GM13976 (cell line): ENCODE measurements at places on chromosomes 5 and 9.

GRCh38 chr5:172052450-172053236 is 46.2 kb upstream of the FBXW11 start:
- no peak for DNase-seq

GRCh38 chr9:83582029-83582428 is 40.9 kb upstream of the IDNK start:
- no peak for DNase-seq

GRCh38 chr5:2139478-2139877 is 256.8 kb upstream of the IRX4 start:
- DNase-seq, result no peak

- no peak for DNase-seq
Measured at GRCh38 chr9:130937146-130938076, 1.6 kb downstream of the FIBCD1 start.

- no peak for DNase-seq
Measured at GRCh38 chr5:110803467-110804326, 64.9 kb downstream of the SLC25A46 start.

DNA sequence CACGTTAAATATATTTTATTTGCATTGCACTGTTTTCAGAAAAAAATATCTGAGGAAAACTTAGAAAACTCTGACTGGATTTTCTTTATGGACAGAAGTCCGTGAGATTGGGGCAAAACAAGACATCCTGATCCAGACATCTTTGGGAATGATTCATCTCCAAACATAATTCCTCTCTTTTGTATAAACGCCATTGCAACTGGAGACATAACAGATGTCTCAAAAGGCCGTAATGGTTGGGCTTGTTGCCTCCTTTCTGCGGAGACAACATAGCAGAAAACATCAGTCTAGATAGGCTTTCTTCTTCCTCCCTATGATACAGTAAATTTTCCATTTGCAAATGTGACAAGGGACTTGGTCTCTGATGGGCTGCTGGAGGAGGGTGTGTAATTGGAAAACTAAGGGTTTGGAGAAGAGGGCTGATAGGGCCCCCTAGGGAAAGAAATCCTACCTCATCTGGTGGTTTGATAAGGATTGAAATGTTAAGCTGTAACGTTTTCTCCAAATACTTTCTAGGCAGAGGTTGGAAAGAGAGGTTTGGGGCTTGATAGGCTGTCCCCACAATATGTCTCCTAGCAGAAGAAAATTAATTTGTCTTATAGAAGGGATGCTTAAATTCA is 631.5 kb upstream of the ST8SIA4 start:
- no peak for DNase-seq

GRCh38 chr5:38403406-38403805 is 145.0 kb downstream of the EGFLAM start:
- no peak for DNase-seq

- DNase-seq, result peak; percentile 82
Measured at GRCh38 chr9:124011460-124012301, at the start of gene LHX2. TSS of gene LHX2 (plus strand) at chr9:124011768. CDS start at chr9:124012349, 581 bp downstream.

GRCh38 chr5:156783092-156783491 is 67.0 kb upstream of the PPP1R2B start:
- DNase-seq, result no peak

DNA sequence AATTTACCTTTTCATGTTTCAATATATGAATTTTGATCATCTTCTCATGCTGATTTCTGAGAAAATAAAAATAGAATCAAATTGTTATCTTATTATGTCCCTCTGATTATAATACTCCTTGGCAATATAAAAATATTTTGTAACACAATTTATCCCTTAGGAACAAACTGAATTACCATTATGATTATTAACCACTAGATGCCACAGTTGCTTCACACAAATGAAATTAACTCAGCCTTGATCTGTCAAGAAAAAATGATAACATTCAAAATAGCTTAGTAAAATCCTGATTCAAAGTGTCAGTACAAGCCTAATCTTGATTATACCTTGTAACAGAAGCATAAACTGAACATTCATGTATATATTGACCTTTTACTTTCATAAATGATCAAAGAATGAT is 4.8 kb upstream of the CHSY3 start:
- no peak for DNase-seq

DNA sequence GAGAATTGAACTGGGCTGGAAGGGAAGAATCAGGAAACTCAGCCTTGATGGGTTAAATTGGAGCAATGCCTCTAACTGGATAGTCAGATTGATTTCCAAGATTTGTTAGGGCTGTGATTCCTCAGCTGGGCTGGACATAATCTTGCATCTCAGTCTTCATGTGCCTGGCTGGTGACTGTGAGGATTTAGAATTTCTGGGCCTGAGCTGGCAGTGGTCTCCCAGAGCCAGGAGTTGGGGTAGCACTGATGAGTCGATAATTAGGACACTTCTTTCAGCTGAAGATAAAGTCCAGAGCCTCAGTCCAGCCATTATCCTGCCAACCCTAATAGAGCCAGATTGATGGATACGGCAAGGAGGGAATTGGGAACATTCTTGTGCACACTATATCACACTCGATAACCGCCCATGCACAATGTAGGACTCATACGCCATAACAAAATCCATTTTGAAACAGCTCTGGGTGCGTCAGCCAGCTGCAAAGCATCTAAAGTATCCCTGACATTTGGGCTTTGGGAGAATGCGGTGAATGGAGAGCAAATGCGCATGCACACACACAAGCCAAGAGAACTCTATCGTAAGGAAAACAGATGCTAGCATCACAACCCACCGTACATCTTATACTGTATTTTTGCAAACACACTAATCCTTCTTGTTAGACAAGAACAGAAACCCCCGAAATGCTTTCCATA is 405.1 kb upstream of the KLF4 start:
- no peak for DNase-seq
